ENCODE measurements at places on chromosomes 3 and 15. TPM values are rescaled to one million over a fixed set of nuclear protein-coding genes. Genes with fewer than 3 reads are reported as not detected.

The OXSM gene
- total RNA-seq: 7.3 TPM

The SNTN gene
- total RNA-seq: not detected

The GOLGA8T gene
- 3.0 TPM for total RNA-seq

The LDHAL6B gene
- not detected for total RNA-seq

The ABHD17C gene
- 2.4 TPM for total RNA-seq

The P2RY1 gene
- total RNA-seq: 1.0 TPM

The HCN4 gene
- total RNA-seq: not detected

The SEMA3G gene
- total RNA-seq: 0.07 TPM

The DNAH12 gene
- 0.30 TPM for total RNA-seq

The ARL14 gene
- total RNA-seq: not detected

The LIPC gene
- 5.3 TPM for total RNA-seq

The PIF1 gene
- total RNA-seq: 9.7 TPM

The CHRNB4 gene
- not detected for total RNA-seq

The ZPLD1 gene
- not detected for total RNA-seq

The MNS1 gene
- not detected for total RNA-seq

The CD86 gene
- 6.9 TPM for total RNA-seq

The NEO1 gene
- 17.4 TPM for total RNA-seq

The NAALADL2 gene
- not detected for total RNA-seq

The SPESP1 gene
- total RNA-seq: 0.43 TPM

The DET1 gene
- total RNA-seq: 3.9 TPM

The SHC4 gene
- total RNA-seq: 0.20 TPM

The RTP1 gene
- not detected for total RNA-seq

The ACVR2B gene
- 3.1 TPM for total RNA-seq

The CGNL1 gene
- total RNA-seq: not detected

The TRH gene
- total RNA-seq: not detected

The POTEB3 gene
- not detected for total RNA-seq

The ISL2 gene
- not detected for total RNA-seq

The GPR62 gene
- not detected for total RNA-seq

The NTRK3 gene
- total RNA-seq: not detected

The MCF2L2 gene
- total RNA-seq: 2.2 TPM

The WDR49 gene
- total RNA-seq: 1.4 TPM

The C2CD4B gene
- 0.75 TPM for total RNA-seq

The PGBD4 gene
- total RNA-seq: 4.2 TPM

The MEGF11 gene
- total RNA-seq: not detected

The KLF15 gene
- 0.23 TPM for total RNA-seq

The LYSMD2 gene
- 8.6 TPM for total RNA-seq

The LMCD1 gene
- total RNA-seq: not detected

The FAM107A gene
- not detected for total RNA-seq

The AP3S2 gene
- 28.4 TPM for total RNA-seq

The ANKRD63 gene
- not detected for total RNA-seq

The MYLK gene
- total RNA-seq: 5.4 TPM

The RASGRP1 gene
- total RNA-seq: 96.5 TPM

The ZDHHC23 gene
- total RNA-seq: 4.7 TPM

The KLHL40 gene
- not detected for total RNA-seq

The FAM98B gene
- 29.0 TPM for total RNA-seq

The SCN5A gene
- not detected for total RNA-seq

The XCR1 gene
- not detected for total RNA-seq

Data from natural killer cell (primary cell).